ENCODE measurements at places on chromosomes 12 and 14.

DNA sequence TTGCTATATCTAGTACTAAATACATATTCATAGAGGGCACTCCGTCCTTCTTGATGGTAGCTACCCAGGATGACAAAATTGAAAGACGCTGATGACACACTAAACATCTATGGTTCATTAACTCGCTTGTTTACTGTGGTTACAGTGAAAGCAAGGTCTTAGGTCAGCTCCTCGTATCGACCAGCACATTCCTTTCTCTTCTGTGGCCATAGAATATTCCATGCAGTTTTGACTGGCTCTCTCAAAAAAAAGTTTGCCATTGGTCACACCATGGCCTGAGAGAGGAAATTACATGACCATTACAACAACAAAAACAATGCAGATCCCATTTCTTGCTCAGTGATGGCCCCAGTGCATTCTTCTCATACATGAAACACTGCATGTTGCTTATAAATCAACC is 411.4 kb upstream of the SOX5 start:
- no peak for DNase-seq

- DNase-seq, result no peak
Measured at GRCh38 chr12:97645726-97646125, 183.1 kb downstream of the RMST start.

- DNase-seq, result no peak
Measured at GRCh38 chr12:109464642-109465351, 12.3 kb downstream of the KCTD10 start.

GRCh38 chr12:122891661-122892525 is 4.0 kb downstream of the VPS37B start:
- no peak for DNase-seq

GRCh38 chr14:77475432-77476115 is 17.7 kb downstream of the AHSA1 start:
- DNase-seq, result no peak

GRCh38 chr14:103509864-103510723 is 12.5 kb downstream of the CKB start:
- no peak for DNase-seq

DNA sequence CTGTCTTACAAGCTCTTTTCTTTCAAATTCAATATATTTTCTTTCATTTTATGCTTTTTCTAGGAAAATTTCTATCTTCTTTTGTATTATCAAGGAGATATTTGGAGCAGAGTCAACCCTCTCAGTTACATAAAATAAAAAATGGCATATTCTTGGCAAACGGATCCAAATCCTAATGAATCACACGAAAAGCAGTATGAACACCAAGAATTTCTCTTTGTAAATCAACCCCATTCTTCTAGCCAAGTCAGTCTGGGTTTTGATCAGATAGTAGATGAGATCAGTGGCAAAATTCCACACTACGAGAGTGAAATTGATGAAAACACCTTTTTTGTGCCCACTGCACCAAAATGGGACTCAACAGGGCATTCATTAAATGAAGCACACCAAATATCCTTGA is 20.6 kb downstream of the PIK3C2G start:
- no peak for DNase-seq

DNA sequence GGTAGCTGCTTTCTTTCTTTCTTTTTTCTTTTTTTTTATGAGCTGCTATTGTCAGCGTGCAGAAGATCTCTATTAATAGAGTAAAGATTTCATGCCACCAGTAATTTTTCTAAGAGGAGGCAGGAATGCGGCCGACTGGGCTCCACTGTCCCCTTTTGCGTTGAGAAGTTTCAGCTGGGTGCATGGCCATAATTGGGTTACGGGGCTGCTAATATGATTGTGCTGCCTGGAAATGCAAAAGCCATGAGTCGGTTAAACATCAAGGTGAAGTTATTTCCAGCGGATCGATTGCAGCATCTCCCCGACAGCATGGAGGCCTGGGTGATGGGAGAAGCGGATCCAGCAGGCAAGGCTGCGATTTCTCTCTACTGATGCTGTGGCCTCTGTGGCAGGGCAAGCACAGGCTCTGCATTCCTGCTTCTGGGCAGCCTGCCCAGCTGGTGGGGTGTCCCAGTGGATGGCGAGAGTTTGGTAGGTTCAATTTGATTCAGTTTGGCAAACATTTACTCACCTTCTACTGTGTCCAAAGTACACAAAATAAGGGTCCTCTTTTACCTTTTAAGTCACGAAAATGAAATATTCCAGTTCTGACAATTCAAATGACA is 54.4 kb upstream of the PRMT8 start:
- no peak for DNase-seq

DNA sequence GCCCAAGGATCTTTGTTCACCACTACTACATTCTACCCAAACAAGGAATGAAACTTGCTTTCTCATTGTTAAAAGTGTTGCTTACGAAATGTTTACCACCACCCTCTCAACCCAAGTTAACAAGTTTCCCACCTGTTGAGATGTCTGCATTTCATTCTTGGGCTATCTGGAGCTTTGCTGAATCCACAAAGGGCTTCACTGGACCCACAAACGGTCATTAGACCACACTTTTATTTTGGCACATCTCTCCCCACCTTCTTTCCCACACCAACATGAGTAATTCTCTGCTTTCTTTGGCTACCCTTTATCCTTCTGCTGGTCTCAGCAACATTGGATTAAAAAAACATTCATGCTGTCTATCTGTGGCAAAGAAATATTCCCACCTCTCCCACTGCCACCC is 78.0 kb downstream of the TMEM260 start:
- DNase-seq, result no peak

- no peak for DNase-seq
Measured at GRCh38 chr12:50699940-50700339, 64.0 kb upstream of the ATF1 start.

- DNase-seq, result no peak
Measured at GRCh38 chr12:109163167-109163566, 46.8 kb downstream of the ACACB start.

GRCh38 chr12:54378796-54379397 is 5.6 kb downstream of the ZNF385A start:
- DNase-seq, result no peak

DNA sequence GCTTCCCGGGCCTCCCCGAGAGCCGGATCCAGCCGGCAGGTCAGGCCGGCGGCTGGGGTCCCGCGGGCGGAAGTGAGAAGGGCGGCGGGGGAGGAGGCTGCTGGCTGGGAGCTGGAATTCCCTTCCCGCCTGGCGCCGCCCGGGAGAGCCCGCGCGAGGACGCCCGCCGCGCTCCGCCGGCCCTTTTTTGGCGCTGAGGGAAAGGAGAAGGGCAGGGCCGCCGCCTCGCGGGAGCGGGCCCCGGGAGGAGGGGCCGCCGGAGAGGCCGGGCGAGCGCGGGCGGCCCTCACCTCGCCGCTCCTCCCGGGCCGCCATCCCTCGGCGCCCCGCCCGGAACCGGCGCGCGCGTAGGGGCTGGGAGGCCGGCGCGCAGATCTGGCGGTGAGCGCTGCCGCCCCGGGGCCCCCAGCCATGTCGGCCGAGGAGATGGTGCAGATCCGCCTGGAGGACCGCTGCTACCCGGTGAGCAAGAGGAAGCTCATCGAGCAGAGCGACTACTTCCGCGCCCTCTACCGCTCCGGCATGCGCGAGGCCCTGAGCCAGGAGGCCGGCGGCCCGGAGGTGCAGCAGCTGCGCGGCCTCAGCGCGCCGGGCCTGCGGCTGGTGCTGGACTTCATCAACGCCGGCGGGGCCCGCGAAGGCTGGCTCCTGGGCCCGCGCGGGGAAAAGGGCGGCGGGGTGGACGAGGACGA is at the start of the genes KLHL42 and MANSC4:
KLHL42 (plus strand) TSS at position 314 of the 692 bp plus-strand sequence; CDS start at position 412, 98 bp downstream.
MANSC4 (minus strand) TSS at position 317 of the 692 bp plus-strand sequence. CDS start 8,960 bp downstream, outside the sequence.
- DNase-seq, result peak; percentile 64

DNA sequence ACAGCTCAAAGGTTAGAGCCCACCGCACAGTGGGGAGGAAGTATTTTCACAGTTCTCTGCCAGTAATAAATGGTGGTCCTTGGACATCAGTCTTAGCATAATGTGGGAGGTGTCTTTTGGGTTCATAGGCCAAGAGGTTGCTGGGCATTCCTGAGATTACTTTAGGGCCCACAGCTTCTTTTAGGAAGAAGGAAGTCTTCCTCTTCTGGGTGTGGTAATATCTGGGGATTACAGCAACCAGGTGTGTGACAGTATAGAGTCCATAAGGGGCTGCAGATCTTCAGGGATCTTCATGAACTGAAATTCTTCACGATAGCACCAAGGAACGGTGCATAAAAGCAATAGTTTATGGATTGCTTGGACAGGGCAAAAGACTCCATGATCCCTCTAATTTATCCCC is 56.2 kb upstream of the PTGR2 start:
- no peak for DNase-seq

All from CD4-positive, alpha-beta T cell treated with Interleukin-4 for 4 hours (primary cell).